ENCODE measurements at places on chromosomes 6 and 20. TPM values are rescaled to one million over a fixed set of nuclear protein-coding genes. Genes with fewer than 3 reads are reported as not detected.

DNA sequence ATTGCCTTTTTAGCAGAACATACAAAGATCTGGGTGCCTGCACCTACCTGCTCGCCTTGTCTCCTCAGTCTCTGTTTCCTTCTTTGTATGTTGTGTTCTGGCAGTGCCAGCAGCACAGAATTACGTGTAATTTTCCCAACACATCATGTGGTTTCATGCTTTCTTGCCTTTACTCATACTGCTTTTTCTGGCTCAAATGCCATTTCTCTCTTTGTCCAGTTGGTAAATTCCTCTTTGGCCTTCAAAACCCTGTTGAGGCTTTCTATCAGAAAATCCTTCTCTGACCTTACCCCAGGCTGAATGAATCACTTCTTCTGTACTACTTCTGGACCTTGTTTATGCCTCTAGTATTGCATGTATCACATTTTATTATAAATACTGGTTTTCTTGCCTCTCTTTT is 31.8 kb downstream of the L3MBTL3 start:
- no peak for DNase-seq

PREP gene
- 5.1 TPM for total RNA-seq

GRCh38 chr6:50608421-50608820 is 104.9 kb upstream of the TFAP2D start:
- DNase-seq, result no peak

DNA sequence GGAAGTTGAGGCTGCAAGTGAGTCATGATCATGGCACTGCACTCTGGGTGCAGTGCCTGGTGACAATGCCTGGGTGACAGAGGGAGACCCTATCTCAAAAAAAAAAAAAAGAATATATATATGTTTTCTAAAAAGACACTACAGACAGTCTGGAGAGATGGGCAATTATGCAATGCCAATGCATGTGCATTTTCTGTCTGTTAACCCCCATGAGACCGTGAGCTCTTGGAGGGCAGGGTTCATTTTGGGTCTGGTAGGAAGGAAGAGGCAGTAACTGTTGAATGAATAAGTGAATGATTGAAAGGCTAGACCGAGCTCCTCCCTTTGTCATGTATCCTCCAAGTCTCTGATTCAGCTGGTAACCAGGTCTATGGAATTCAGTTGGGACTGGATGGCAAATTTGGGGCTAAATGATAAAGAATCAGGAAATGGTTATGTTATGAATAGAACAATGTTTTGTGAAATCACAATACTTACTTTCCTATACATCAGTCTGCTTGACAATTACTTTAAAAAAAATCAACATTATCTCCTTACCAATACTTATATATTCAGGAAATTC is 5.6 kb upstream of the BLCAP start:
- no peak for DNase-seq

DNA sequence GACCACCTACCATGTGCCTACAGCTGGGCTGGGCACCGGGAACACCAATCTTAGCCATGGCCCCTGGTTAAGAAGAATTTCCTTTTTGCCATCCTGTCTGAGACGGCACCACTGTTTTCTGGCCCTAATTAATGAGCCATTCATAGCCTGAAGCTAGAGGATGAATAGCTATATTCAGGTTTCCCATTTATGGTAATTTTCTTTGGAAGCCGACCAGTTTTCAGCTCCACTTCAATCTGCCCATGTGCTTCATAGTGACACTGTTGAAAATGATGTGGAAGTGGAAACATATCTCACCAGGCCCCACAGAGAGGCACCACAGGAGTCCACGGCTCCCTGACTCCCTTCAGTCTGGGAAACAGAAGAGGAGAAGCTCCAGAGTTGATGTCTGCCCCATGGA is 22.6 kb upstream of the ULBP3 start:
- no peak for DNase-seq

Data from ascending aorta (tissue), 2 donors.